Thoracic aorta (tissue), 2 donors: ENCODE measurements at places on chromosomes 3 and 15.

DNA sequence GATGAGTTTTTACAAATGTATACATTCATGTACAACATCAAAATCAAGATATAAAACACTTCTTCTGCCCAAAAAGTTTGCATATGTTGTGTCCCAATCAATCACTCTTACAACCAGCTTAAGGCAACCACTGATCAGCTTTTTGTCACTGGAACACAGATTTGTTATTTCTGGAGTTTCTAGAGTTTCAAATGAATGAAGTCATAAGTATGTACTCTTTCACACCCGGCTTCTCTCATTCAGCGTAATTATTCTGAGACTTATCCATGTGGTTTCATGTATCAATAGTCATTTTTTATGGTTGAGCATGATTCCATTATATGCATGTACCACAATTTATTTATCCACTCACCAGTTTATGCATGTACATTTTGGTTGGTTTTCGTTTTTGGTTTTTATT, 53.0 kb upstream of the CORO2B start:
- no peak for DNase-seq

DNA sequence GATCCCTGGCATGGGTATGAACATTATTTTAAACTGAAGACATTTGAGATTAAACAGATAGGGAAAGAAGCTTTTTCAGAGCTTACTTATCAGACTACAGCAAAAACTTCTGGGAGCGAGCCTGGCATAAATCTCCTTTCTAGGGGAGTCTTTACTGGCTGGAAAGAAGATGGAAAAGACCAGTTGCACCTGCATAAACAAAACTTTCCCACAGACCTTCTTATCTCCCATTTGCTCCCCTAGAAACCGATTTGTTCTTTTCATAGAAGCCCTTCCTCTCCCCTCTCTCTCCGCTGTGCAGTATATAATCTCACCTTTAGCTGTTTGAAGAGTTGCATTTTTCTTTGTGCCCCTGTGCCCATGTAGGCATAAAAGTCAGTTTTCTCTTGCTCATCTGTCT, 93.2 kb downstream of the CHRNA7 start:
- no peak for DNase-seq

- DNase-seq, result no peak
These were observed 15.3 kb downstream of the SPCS1 start for GRCh38 chr3:52721002-52721729.

DNA sequence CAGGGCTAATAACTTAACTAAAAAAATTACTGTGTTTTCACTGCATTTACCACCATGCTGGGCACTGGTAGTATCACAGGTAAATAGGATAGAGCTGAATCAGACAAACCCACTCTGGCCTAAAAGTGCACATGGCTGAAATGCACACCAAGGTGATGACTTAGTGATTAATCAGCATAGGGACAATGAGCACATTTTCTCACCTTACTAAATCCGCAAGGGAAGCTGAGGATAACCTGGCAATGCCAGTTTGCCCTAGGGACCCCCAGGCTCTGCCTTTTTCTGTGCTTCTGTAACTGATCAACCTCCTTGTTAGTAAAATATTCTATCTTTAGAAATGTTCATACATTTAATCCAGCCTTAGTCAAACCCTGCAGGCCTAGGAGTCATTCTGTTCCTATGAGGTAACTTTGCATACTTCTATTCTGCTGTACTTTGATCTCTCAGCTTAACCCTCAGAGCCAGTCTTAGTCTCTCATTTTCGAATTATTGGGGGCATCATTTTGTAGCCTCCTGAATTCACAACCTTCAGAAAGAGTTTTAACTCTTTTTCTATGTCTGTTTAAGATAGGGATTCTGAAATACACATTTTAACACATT, 562.9 kb upstream of the KCNMB2 start:
- no peak for DNase-seq

- DNase-seq, result no peak
These were observed 56.6 kb downstream of the LRIG1 start for GRCh38 chr3:66444146-66444644.

DNA sequence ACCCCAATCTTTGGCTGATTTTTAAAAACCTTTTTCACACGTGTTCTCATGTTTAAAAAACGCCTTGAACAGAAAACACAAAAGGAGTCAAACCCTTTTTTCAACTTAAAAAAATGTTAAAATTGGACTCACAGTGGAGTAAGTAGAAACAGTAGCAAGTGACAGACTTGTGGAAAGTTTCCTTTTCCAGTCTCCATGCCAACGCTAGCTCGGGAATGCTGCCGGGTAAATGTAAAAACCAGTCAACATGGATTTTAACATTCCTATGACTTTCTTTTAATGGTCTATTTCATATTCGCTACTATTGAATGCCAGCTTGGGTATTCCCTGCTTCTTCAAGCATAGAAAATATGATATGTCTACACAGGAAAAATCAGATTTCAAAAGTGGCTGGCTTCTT, 1.6 kb upstream of the PROK2 start:
- DNase-seq, result no peak

DNA sequence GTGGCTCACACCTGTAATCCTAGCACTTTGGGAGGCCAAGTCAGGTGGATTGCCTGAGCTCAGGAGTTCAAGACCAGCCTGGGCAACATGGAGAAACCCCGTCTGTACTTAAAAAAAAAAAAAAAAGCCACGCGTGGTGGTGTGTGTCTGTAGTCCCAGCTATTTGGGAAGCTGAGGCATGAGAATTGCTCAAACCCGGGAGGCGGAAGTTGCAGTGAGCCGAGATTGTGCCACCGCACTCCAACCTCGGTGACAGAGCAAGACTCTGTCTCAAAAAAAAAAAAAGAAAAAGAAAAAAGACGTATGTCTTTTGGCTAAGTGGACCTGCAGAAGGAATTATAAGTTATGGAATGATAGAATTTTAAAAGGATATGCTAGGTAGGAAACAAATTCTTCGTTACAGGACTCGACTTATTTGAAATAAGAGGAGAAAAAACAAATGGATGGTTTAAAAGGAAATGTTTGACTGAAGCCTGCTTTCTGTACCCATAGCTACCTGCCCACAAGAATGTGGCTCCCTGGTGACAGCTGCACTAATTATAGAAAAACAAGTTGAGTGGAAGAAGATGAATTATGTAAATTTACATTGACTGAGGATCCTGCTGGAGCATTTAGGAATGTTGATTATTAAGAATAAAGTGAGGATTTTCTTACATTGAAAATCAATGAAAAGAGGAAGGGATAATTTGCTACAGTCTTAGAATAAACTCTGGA, 36.0 kb upstream of the SKIL start:
- no peak for DNase-seq

- DNase-seq, result peak; percentile 75
These were observed 37.2 kb downstream of the IL20RB start for GRCh38 chr3:136994772-136995516.

GRCh38 chr3:16060358-16060852, 114.1 kb upstream of the GALNT15 start:
- DNase-seq, result peak; percentile 39

GRCh38 chr3:77699125-77699691, 659.3 kb downstream of the ROBO2 start:
- no peak for DNase-seq

GRCh38 chr3:132660811-132661070, 612 bp downstream of the UBA5 start:
- no peak for DNase-seq

DNA sequence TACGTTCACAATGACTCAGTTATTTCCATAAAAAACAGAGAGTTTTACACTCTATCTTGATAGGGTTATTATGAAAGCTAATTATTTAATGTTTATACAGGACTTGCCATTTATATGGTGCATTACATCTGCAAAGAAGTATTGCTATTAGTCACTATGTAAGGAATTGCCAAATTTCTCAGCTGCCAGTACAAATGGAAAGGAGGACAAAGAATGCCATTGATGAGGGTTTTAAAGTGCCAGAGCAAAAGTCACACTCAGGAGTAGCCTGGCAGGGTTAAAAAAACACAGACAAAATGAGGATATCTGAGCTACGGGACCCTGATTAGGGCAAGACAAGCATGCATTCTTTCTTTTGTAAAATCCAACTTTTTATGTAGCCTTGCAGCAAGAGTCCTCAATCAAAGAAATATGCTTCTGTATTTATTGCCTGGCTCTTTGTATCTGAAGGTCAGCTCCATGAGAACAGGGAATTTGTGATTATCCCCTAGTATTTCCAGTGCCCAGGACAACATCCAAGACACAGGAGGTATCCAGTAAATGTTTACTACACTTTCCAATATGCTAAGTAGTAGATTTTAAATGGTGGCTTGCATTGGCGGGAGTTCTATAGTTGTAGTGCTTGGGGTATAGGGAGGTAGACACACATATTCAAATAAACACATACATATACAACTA, 1013.6 kb downstream of the ROBO1 start:
- DNase-seq, result no peak

- DNase-seq, result no peak
These were observed 302.0 kb downstream of the CHST2 start for GRCh38 chr3:143421556-143421955.

DNA sequence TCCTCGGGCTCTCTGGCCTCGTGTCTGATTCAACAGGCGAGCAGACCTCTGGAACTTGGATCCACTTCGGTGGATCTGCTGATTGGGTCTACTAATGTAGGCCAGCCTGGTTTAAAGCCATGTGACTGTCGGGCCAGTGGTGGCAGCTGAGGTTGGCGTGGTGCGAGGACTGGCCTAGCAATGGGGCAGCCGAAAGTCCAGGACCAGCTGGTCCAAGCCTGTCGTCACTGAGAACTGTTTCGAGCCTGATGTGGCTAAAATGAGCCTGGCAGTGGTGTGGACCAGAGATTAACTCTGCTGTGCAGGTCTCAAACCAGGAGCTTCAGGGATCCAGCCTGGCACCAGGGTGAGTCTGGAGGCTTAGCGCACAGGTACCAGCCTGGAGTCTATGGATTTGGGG, 56.4 kb upstream of the ROBO1 start:
- DNase-seq, result no peak

- no peak for DNase-seq
These were observed at the start of gene TRAT1 for GRCh38 chr3:108822123-108822897. TRAT1 (plus strand) TSS chr3:108822786; CDS start chr3:108822928, 142 bp downstream.

DNA sequence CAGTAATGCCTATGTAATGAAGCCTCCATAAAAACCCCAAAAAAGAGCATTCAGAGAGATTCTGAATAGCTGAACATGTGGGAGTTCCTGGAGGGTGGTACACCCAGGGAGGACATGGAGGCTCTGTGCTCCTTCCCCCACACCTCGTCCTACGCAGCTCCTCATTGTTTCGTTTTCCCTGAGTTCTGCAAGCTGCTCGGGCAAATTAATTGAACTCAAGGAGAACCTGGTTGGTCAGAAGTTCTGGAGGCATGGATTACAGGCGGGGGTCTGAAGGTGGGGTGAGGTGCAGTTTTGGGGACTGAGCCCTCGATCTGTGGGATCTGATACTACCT, 142.2 kb downstream of the MYO9A start:
- DNase-seq, result no peak

DNA sequence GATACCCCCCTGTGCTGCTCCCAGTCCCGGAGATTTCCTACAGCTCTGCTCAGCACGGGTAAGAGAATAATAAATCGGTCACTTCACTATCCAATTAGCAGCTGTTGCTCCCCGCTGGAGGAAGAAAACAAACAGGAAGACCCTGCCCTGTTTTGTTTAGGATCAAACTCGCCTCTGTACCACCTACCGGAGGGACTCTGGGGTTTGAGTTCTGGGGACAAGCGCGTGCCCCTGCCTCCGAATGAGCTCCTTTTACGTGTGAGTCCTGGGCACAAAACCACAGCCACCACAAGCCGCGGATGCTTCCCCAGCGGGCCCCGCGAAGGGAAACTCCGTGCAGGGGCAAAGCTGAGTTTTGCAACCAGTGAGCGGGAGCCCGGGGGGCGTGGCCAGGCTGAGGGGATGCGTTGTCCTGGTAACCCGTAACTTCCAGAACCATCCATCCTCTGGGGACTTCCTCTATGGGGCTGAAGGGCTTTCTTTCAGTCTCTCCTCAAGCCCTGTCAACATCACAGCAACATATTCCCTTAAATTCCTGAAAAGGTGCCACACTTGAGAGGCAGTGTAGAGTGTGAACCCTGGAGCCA, 315.7 kb upstream of the PROK2 start:
- peak; percentile 55 for DNase-seq

- no peak for DNase-seq
These were observed 173.3 kb downstream of the ALDH1A2 start for GRCh38 chr15:57892181-57892580.

GRCh38 chr3:183330881-183331280, 77.8 kb downstream of the B3GNT5 start:
- DNase-seq, result no peak

GRCh38 chr15:67175643-67176071, 78.8 kb downstream of the AAGAB start:
- DNase-seq, result no peak

GRCh38 chr3:44280631-44281030, 38.9 kb downstream of the TOPAZ1 start:
- no peak for DNase-seq

- no peak for DNase-seq
These were observed 135.3 kb downstream of the FEZF2 start for GRCh38 chr3:62238003-62238402.

DNA sequence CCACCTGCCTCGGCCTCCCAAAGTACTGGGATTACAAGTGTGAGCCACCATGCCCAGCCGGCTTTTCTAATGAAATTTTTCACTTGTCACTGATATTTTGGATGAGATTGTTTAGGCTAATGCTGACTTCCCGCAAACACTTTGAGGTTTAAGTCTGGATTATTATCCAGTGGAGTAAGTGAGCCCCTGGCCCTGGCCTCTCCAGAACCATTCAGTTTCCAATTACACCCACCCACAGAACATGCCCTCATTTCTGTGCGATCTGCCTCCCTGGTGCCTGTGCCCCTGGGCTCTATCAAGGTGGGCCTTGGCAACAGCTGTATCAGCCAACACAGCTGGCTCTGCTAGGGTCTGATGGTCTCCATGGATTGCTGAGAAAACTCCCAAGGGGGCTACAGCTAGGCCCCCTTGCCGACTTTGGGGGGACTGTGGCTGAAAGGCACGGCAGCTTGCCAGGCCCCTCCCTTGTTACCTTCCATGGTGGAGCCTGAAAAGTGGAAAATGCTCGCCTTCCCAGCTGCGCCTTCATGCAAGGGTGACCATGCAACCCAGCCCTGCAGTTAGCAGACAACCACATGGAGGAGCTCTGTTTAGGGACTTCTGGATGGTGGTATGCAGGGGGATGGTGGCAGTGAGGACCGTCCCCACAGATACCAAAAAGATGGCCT, 288.9 kb downstream of the FAM43A start:
- no peak for DNase-seq
